Right hindlimb (tissue), 1 donor: ENCODE measurements at places on chromosomes 6 and 20.

DNA sequence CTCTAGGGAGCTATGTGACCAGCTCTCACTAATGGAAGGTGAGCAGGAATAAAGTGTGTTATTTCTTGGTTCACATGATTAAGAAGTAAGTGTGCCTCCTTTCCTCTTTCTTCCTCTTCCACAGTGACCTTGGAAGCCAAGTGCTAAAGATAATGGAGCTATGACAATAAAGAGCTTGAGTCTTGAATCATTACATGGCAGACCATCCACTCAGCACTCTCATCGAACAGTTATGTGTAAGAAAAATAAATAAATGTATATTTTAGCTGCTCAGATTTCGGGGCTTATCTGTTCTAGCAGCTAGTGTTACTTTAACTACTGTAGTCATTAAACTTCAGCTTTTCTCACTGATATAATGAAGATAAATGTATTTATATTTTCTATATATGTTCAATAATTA lies 72.9 kb downstream of the HDGFL1 start:
- no peak for DNase-seq

GRCh38 chr6:144220031-144220790 lies 64.9 kb upstream of the UTRN start:
- no peak for DNase-seq

DNA sequence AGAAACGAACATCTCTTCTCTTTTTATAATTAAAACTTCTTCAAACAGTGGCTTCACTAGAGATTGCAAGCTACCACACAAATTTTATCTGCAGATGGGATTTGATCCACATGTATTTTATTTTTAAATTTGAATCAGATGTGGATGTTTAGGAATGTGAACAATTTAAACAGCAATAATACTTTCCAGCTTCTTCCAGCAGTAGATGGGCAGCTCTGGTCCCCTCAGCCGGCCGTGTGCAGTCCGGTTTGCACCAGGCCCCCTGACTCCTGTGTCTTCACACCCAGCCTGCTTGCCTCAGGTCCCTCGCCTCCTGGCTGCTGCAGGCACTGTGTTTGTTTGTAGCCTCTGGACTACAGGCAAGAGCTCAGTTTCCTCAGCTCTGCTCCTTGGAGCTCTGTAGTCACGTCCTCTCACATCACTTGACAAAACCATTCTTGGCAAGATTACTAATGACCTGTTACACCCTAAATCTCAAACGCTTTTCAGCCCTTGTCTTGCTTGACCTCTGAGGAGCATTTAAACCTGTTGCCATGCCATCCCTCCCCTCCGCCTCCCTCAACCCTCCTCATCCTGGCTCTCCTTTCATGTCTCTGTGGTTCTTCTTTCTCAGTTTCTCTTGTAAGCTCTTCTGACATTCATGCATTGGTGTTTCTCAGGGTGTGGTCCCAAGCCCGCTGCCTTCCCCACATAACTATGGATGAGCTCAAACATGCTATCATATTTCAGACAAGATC lies 13.2 kb upstream of the ZBTB24 start:
- no peak for DNase-seq

- DNase-seq: no peak
Measured at GRCh38 chr20:2276015-2276414, 19.8 kb upstream of the TGM3 start.

DNA sequence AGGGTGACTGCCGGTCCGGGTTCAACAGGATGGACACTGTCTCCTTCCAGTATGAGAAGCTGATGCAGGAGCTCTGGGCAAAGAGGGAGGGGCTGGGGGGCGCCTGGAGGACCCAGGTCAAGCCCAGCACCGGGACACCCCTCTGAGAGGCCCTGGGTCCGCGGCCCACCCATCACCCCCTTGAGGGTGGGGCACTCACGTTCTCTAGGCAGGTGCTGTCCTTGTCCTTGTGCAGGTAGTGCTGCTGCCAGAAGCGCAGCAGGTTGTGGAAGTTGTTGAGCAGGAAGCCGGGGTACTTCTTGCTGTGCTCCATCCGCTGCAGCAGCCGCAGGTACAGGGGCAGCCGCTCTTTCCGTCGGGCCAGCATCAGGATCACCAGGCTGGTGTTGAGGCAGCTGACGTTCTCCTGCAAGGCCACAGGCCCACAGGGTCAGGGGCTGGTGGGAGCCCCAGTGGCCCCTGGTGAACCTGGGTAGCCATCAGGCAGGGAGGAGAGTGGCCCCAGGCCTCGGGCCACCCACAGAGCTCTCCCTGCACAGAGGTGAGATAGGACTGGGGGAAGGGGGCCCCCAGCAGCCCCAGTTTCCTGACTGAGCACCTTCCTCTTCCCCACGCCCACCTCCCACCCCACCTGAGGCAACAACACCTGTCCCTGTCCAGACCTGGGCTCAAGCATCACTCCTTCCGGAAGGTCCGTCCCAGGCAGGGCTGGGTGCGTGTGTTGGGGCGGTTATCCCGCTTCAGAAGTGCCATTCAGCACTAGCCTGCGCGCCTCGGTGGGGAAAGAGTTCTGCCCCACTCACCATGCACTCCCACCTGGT lies 47.8 kb downstream of the MYH7B start:
- peak; percentile 13 for DNase-seq

DNA sequence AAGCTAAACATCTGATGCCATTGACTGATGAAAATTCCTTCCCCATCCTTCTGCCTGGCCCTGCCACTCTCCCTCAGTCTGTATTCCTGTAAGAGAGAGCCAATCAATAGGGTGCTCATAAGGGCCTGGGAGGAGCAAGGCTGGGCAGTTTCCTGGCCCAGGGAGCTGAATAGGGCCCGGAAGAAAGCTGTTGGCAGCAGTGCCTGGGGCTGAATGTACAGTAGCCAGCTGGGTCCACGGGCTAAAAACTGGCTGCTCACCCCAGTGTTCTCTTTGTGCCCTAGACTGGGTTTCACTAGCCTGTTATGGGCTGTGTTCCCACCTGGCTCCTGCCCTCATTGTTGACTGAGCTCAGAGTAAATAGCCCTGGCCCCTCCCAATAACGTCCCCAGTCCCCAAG lies 1.7 kb upstream of the WFDC2 start:
- no peak for DNase-seq

DNA sequence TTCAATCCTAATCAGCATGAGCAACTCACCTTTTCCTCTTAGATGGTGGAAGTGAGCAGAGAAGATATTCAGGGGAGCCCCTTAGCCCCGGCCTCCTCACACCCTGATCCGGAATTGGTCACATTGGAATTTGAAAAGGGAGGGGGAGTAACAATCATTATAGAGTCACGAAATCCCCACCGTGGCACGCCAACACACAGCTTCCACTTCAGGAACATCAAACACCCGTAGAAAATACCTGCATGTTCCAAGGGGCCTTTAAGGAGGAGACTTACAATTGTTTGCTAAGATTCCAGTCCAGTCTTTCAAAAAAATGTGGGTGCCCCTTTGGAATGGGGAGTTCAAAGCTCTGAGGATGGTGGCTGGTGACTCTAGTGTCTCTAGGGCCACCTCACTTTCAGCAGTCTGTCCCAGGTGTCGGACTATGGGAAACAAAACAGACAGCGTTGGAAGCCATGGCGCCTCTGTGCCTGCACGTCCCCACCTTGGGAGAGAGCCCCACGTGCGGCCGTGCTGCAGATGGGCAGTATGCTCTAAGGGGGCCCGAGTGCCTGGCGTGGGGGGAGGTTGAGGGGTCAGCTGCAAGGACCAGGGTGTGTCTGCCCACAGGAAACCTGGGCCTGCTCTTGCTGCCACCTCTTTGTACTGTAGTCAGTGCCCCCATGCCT lies 2.4 kb downstream of the CD93 start:
- DNase-seq: no peak

DNA sequence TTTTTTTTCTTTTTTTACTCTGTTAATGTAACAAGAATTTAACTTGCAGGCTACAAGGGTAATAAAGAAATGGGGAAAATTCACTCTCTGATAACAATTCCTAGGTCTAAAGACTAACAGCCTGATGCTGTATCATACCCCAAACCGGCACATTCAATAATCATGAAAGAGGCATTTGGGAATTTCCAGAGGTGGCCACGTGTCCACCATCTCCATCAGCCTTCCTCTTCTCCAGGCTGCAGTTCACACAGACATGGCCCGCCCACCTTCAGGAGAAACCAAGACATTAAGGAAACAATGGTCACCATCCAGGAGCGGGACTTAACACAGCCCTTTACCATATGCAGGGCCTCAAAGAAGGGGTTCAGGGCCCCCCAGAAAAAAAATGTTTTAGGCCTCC lies 44.8 kb downstream of the PDE10A start:
- no peak for DNase-seq

DNA sequence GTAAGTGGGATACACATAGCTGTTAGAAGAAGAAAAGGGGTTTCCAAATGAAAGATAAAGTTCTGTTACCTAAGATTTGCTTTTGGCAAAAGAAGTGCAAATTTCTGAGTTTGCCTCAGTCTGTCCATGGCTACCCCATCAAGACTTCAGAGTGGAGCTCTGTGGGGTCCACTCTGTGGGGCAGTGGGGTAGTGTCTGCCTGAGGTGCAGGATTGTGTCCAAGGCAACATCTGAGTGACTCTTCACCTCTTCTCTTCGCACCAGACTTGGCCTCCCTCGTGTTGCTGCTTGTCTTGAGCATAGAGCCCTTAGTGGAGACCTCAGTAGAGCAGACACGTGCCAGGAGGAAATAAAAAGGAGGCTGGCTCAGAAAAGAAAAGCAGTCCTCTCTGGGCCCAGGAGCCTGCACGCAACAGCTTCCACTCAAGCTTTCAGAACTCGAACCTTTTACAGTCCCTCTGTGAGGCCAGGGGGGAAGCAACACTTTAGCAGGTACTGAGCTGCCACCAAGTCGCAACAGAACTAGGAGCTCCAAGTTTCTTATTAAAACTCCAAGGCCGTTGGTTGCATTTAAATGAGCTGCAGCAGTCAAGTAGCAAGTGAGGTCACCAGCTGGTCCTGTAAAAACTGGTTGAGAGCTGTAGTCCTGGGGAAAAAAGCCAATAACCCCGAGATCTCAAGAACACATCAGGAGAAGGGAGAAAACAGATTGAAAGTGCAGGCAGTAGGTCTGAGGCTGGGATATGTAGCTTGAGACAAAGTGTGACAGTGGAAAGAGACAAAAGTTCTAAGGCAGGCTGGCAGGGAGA lies 413.5 kb downstream of the CDC5L start:
- no peak for DNase-seq

DNA sequence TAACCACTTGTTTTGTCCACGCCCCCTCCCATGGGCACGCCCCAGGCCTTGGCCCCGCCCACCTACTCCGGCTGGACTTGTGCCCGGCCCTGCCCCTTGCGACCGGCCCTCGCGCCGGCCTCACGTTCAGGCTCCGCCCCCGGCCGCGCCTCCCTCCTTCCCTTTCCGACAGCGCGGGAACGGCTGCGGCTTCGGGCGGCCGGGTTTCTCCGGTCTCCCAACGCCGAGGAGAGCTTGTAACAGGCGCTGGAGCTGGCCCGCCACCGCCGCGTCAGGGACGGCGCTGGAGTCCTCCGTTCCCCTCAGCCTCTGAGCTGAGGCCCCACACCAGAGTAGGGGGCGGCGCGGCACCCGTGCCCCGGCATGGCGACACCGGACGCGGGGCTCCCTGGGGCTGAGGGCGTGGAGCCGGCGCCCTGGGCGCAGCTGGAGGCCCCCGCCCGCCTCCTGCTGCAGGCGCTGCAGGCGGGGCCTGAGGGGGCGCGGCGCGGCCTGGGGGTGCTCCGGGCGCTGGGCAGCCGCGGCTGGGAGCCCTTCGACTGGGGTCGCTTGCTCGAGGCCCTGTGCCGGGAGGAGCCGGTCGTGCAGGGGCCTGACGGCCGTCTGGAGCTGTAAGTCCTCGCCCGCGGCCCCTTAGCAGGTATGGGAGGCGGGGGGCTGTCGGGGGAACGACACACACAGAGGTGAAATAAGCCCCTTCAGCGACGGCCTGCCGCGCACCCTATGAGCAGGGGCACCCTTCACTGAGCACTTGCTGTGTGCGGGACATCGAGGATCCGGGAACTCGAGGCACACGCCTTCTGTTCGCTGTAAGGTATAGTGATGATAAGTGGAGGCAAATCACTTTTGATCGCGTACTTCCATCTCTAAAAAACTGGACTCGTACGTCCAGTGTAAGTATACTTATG lies at the start of gene FANCE:
TSS of gene FANCE (plus strand) at position 156 of the 908 bp plus-strand sequence. CDS start at position 364, 208 bp downstream.
- DNase-seq: peak; percentile 96

GRCh38 chr6:111027219-111027618 lies 45.4 kb downstream of the RPF2 start:
- no peak for DNase-seq
